ENCODE measurements at places on chromosomes 4 and X.

DNA sequence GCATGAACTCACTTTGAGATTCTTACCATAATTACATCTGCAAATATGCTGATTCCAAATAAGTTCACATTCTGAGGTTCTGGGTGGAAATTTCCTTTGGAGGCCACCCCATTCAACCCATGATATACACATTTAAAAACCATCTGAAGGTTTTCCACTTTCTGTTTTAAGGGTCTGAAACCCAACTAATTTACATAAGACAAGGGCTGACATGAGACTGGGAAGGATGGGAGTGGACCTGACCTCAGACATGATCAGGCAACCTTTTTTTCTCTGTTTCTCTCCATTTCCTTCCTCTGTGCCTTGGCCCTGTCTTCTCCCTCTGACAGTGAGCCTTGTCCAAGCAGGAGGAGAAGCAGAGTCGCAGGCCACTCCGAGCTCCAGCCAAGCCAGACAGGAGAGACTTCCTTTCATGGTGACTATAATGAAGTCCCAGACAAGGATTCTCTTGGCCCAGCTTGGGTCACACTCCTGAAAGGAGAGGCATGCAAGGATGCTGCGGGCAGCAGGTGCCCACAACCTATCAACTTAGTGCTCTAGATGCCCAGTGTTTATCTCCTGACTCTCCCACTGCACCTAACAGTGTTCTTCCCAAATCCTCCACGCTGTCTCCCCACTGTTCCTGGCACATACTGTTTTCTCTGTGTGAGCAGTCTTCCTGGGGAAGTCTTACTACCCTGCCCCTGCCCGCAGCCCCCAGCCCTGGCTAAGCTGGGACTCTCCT, 39.9 kb downstream of the MSX1 start:
- DNase-seq = no peak

GRCh38 chr4:159293811-159294515, 191.1 kb downstream of the RAPGEF2 start:
- no peak for DNase-seq

DNA sequence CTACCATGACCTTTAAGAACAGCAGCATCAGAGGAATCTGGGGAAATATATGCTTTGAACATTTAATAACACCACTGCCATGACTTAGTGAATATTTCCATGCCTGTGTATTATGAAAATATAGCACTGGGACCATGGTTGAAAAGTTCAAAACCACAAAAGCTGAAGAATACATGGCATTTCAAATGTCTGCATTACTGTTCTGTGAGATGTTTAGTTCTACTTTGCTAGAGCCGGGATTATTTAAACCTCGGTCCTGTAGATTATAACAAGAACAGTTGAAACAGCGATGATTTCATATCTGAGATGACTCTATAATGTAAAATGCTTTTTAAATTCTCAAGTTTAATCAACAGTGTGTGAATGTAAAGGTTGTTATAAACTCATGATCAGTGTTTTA, 126.7 kb upstream of the AGA start:
- no peak for DNase-seq

DNA sequence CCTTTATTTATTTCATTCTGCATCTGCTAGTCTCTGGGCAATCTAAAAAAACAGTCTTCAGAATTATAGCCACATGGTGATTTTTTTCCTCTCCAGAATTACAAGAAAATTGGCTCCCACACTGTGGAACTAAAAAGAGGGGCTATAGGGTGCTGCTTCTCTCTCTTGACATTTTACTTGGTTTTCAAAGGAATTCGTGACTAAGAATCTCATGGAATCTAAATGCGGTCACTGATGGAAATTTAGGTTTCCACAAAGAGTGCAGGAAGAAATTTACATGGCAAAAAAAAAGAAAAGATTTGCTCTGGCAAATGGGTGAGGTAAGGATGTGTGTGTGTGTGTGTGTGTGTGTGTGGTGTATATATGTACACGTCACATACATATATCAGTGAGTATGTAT, 10.2 kb downstream of the ATXN3L start:
- no peak for DNase-seq

- no peak for DNase-seq
These were observed 131.4 kb downstream of the PALLD start for GRCh38 chr4:168628251-168628650.

GRCh38 chrX:134530845-134531244, 70.9 kb downstream of the HPRT1 start:
- no peak for DNase-seq

DNA sequence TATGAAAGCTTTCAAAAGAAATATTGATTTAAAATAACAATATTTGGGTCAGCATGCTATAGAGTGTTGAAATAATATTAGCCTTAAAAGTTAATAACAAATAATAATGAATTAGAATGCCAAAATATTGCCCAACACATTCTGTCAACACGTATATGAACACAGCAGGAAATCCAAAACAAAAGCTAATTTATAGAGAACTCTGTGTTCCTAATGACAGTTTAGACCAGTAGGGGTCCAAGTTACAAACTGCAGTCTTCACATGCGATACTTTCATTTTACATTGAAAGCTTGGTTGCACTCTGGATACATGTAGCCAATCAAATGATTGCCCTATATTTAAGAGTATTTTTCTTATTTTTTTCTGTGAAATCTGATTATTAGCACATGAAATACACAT, 274.4 kb downstream of the DCTD start:
- peak; percentile 40 for DNase-seq

DNA sequence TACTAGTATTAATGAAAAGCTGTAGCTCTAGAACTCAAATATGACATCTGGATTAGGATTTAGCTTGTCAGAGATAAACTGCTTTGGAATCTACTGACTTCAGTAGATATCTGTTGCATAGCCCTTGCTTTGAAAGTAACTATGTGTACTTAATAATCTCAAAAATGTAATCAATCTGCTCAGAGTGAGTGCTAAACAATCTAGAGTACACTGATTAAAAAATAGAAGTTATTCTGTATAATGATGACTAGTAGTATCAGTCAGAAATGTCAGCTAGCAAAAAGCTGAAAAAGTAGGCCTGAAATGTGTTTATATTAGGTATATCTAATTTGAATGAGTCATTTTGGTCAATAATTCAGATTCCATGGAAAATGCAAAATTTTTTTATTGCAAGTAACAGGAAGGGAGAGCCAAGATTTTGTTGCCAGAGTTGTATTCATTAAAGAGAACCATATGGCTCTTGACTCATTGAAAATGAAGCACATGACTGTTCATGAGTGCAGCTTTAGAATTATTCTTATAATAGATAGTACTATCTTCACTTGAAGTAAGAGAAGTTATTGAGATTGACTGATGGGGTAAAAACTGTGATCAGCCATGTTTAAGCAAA, 20.0 kb downstream of the CLCN3 start:
- no peak for DNase-seq

DNA sequence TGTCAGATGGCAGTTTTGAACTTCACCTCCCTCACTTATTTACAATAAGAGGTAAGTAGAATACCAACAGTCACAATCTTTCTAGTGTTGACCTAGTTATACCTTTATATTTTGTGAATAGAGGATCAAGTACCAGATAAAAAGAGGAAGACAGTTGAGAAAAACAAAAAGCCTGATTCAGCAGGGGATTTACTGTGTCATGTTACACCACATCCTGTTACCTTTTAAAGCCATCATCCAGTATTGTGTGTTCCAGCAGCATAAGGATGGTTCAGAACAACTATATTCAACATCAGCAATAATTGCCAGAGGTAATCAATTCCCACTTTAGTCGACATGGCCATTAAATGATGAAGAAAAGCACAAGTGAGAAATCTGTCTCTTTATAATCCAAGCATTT, 21.3 kb upstream of the CXCL6 start:
- DNase-seq = no peak

GRCh38 chr4:17788956-17789355, 7.5 kb upstream of the FAM184B start:
- no peak for DNase-seq

GRCh38 chr4:81663368-81663767, 191.7 kb upstream of the RASGEF1B start:
- no peak for DNase-seq

DNA sequence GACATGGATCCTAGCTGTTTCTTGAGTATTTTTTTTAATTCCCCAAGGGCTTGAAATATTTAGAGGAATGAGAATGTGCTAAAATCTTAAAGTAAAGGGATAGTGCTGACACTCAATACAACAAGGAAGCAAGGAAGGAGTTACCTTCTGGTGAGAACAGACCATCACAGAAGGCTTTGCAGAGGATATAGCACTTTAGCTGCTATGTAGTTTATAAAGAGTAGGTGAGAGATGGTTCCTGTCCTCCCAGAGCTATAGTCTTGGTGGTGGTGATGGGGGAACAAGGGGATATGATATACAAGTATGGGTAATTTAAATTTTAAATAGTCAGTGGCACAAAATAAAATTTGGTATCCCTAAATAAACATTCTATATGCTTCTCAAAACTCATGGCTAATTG, 47.6 kb downstream of the MTHFD2L start:
- no peak for DNase-seq

DNA sequence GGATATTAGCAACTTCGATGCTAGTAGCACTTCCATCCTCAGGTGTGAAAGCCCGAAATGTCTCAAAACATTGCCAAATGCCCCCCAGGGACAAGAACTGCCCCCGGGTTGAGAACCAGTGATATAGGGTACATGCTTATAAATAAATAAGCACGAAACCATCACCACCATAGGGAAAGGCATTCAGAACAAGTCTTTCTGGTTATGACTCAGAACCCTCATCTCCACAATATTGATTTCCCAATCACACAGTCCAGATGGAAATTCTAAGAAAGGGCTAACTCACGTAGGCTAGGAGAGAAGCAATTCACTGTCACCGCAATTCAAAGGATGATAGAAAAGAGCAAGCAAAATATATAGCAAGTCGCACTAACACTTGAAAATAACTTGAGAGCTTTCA, 84.8 kb downstream of the ANOS1 start:
- DNase-seq = no peak

GRCh38 chrX:103373581-103373980, 2.8 kb upstream of the BEX3 start:
- DNase-seq = no peak

GRCh38 chrX:78747489-78747888, at the start of gene LPAR4:
Gene LPAR4 (plus strand): TSS chrX:78747720. CDS start chrX:78754870, 7,150 bp downstream.
- no peak for DNase-seq

GRCh38 chrX:106949366-106949765, 29.2 kb downstream of the CLDN2 start:
- DNase-seq = no peak

- DNase-seq = no peak
These were observed 76.5 kb upstream of the HPGD start for GRCh38 chr4:174598800-174599199.

- DNase-seq = no peak
These were observed 117.6 kb upstream of the CBLL2 start for GRCh38 chrX:22155126-22155525.

DNA sequence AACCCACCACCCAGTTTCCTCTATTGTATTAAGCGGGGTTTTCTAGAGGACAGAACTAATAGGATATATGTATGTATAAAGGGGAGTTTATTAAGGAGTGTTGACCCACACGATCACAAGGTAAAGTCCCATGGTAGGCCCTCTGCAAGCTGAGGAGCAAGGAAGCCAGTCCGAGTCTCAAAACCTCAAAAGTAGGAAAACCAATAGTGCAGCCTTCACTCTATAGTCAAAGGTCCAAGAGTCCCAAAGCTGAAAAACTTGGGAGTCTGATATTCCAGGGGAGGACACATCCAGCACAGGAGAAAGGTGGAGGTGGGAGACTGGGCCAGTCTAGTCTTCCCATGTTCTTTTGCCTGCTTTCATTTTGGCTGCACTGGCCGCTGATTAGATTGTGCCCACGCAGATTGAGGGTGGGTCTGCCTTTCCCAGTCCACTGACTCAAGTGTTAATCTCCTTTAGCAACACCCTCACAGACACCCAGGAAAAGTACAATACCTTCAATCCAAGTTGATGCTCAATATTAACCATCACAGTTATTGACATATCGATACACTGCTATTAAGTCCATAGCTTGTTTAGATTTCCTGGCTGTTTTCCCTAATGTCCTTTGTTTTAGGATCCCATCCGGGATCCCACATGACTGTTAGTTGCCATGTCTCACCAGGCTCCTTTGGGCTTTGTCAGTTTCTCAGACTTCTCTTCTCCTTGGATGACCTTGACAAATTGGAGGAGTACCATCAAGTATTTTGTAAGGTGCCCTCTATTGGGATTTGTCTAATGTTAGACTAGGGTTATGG, 12.2 kb downstream of the UCHL1 start:
- no peak for DNase-seq

DNA sequence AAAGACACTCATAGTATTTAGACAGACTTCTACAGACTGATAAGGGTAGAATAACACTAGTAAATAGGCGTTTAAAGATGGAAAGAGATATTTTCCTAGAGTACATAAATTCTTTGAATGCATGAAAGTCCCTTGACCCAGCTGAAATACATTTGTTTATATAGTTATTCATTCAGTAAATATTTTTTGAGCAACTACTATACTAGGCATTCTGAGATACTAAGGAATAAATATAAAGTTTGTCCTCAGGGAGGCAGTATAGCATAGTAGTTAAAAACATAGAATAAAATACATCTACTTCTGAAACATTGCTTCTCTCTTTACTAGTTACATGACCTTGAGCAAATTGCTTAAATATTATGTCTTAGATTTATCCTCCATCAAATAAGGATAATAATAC, 27.4 kb downstream of the HMGN5 start:
- DNase-seq = no peak

- DNase-seq = no peak
These were observed 50.1 kb downstream of the MFAP3L start for GRCh38 chr4:169975838-169976796.

DNA sequence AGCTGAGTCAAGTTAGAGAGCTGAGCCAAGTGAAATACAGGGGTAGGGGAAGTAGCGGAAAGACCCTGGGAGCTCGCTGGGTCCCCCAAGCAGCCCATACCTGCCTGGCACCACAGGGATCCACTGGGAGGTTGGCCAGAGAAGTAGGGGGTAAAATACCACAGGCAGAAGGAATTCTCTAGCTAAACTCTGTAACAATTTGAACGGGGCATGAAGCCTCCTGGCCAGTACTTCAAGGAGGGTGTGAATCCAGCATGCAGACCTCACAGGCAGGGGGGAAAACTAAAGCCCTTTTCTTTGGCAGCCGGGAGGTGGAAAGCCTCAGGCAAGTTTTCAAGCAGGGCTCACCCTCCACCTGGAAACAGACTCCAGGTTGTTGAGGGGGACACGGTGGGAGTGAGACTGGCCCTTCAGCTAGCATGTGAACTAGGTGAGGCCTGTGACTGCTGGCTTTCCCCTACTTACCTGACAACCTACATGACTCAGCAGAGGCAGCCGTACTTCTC, 3.7 kb upstream of the UGT2A1 start:
- no peak for DNase-seq

GRCh38 chrX:141619336-141619735, 29.8 kb downstream of the SPANXA2 start:
- no peak for DNase-seq

DNA sequence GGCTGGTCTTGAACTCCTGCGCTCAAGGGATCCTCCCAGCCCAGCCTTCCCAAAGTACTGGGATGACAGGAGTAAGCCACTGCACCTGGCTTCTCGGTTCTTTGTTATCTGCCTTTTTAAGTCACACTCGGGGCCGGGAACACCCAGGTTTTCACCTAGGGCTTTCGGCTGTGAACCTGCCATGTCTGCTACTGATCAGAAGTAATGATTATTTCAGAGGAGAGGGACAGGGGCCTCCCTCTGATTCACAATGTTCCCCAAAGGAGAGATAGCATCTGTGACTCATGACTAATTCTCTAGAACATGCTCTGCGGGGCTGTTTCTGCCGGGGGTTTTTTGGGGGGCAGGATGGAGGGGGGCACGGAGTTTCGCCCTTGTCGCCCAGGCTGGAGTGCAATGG, 26.9 kb downstream of the CRLF2 start:
- no peak for DNase-seq
